Dermis microvascular lymphatic vessel endothelial cell (primary cell): ENCODE measurements at places on chromosomes 5 and 9. TPM values are rescaled to one million over a fixed set of nuclear protein-coding genes. Genes with fewer than 3 reads are reported as not detected.

Gene POU5F2
- 0.26 and 0.51 TPM in 2 replicates for total RNA-seq

Gene ATG10
- total RNA-seq = 5.5 and 6.2 TPM in 2 replicates

Gene SPATA31A3
- total RNA-seq = not detected in 2 replicates

Gene SNX18
- 8.7 and 15.2 TPM in 2 replicates for total RNA-seq

Gene NAIP
- total RNA-seq = 0.90 and 2.5 TPM in 2 replicates

Gene KCNIP1
- 33.6 and 102 TPM in 2 replicates for total RNA-seq

DNA sequence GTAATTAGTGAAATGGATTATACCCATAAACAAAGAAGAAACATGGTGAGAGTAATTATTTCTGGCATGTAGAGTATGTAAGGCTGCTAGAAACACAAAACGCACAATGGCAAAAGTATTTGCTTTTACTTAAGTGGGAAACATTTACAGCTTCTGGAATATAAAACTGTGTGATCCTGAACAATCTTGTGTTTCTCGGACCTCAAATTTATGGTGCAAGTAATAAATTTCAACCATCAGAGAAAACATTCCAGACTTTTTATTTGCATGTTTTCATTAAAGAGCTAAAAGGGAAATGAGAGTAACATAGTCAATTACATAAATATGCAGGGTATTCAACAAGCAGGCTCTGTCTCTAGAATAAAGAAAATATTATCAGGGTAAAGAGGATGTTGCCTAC is 17.2 kb upstream of the PRR16 start:
- DNase-seq = no peak

DNA sequence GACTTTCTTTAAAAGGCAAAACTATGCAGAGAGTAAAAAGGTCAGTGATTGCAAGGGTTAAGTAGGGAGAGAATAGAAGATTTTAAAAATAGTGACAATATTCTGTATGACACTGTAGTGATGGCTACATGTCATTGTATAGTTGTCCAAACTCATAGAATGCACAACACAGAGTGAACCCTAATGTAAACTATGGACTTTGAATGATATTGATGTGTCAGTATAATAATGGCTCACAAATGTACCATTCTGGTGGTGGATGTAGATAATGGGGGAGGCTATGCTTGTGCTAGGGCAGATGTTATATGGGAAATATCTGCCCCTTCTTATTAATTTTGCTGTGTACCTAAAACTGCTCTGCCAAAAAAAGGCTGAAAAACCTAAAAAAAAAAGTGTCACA is 468.9 kb downstream of the KIF4B start:
- no peak for DNase-seq

GRCh38 chr9:7606591-7606990 is 193.0 kb downstream of the DMAC1 start:
- DNase-seq = no peak

- no peak for DNase-seq
These were observed 62.4 kb upstream of the FSD1L start for GRCh38 chr9:105385381-105385985.

DNA sequence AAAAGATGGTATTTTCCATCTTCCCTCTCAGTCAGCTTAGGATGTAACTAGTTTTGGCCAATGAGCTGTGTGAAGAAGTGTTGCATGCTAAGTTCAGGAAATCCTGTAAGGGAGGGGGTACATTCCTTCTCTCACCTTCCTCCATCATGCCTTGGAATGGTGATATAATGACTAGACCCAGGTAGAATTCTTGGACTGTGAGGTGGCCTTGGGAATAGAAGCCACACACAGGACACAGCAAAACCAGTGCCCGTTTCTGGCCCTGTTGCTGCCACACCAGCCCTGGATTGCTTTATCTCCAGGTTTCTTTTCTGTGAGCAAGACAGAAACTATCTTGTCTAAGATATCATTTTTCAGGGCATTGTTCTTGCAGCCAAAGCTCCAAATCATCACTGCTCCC is 10.5 kb upstream of the ZNF354A start:
- no peak for DNase-seq

DNA sequence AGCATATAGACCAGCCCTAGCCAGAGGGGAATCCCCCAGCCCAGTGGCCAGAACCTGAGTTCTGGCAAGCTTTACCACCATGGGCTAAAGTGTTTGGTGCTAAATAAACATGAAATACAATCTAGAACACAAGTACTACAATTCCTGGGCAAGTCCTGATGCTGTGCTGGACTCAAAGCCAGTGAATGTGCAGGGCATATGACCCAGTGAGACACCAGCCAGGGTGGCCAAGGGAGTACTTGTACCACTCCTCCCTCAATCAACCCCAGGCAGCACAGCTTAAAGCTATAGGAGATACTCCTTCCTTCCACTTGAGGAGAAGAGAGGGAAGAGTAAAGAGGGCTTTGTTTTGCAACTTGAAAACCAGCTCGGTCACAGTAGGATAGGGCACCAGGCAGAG is 63.6 kb downstream of the SSBP2 start:
- no peak for DNase-seq

DNA sequence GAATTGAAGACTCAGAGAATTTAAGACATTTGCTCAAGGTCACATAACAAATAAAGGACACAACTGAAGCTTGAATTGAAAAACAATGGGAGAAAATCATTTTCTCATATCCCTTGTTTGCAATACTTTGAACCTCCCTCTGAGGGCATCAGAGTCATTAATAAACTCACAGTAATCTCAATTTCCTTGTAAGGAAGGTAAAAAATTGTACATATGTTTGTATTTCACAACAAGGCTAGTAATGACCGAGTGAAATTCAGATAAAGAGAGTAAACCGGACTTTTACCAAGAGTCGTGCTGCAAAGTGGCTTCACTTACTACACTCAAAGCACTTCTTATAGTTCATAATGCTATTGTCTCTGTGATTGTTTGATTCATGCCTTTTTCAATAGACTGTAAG is 665.0 kb downstream of the NR2F1-AS1 start:
- peak; percentile 30 for DNase-seq
